Gastroesophageal sphincter (tissue), 4 donors: ENCODE measurements at places on chromosomes 1 and 21. TPM values are rescaled to one million over a fixed set of nuclear protein-coding genes. Genes with fewer than 3 reads are reported as not detected.

- peak; percentile 53 for ATAC-seq
Measured at GRCh38 chr1:17045634-17046333, 8.0 kb downstream of the SDHB start.

GRCh38 chr1:21361506-21361905 lies 71.2 kb upstream of the ECE1 start:
- no peak for ATAC-seq

DNA sequence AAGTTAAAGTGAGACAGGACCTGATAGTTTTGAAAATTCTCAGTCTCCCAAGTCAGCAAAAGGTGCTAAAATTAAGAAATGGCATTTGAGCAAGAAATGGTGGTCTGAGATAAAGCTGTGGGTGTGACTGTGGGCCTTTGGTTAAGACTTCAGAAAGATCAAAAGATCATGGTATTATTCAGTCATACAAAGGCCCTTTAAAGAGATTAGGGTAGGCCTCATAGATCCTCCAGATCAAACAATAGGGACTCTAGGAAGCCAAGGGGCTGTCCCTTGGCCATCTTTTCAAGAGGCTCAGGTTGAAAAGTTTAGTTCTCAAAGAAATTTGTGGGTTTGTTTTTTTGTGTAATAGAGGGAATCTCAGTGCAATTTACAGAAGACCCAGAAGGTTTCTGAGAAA lies 8.4 kb downstream of the HMGB4 start:
- ATAC-seq = no peak

GRCh38 chr21:18153063-18153462 lies 91.6 kb upstream of the CHODL start:
- ATAC-seq = no peak

DNA sequence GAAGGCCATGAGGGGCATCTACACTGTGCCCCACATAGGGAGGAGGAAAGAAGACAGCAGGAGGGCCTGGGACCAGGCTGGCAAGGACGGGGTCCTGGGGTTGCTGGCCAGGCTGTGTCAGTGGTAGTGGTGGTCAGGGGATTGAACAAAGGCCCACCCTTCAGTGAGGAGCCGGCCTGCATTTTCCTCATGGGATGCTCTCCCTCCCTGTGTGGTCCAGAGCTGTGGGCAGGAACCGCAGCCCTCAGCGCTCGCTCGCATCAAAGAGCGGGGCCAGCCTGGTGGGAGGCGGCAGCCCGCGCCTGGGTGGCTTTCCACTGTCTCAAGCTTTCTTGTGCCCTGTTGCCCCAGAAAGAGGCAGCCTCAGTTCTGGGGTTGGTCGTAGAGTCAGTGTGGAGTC lies 24.8 kb downstream of the LHX4 start:
- no peak for ATAC-seq

DNA sequence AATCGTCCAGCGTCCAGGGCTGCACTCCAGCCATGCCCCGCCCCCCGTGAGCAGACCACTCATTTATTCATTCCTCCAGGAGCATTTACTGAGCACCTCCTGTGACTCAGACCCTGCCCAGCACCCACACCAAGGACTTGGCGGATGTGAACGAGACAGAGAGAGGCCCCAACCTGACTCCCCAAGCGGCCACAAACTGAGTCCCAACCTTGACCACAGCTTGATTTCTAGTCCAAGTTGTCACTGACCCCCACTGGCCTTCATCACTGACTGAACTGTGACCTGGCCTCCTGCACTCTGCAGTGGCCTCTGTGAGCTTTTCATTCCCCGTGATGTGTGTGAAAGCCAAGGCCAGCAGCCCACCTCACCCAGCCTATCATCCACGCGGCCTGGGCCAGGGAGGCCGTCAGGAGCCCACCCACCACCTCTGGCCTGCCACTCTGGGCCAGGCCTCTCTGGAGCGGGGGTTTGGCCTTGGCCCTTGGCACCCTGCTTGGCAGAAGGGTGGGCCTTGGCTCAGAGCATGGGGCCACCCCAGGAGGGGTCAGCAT lies 19.3 kb upstream of the RUNX3 start:
- ATAC-seq = no peak

GRCh38 chr1:207821464-207822045 lies 69.7 kb downstream of the CD46 start:
- no peak for ATAC-seq

GRCh38 chr1:152050886-152051675 lies 14.3 kb upstream of the S100A11 start:
- ATAC-seq = no peak

- ATAC-seq = peak; percentile 18
Measured at GRCh38 chr21:36976882-36977651, 10.6 kb upstream of the HLCS start.

DNA sequence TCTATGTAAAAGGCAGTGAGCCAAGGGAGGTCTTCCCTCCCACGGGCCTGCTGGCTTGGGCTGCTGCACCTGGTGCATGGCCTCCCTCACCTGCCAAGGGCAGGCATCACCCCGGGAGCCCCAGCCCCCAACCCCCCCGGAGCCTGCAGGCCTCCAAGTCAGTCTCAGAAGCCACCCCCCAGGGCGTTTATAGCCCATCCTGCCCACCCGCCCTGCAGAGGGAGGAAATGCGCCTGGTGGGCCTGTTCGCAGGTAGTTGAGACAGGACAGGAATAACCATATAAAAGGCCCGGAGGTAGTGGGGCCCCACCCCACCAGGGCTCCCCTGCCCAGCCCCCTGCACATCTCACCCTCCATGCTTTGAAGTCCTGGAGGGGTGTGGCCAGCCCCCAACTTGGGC lies 18.2 kb upstream of the ARF1 start:
- no peak for ATAC-seq

DNA sequence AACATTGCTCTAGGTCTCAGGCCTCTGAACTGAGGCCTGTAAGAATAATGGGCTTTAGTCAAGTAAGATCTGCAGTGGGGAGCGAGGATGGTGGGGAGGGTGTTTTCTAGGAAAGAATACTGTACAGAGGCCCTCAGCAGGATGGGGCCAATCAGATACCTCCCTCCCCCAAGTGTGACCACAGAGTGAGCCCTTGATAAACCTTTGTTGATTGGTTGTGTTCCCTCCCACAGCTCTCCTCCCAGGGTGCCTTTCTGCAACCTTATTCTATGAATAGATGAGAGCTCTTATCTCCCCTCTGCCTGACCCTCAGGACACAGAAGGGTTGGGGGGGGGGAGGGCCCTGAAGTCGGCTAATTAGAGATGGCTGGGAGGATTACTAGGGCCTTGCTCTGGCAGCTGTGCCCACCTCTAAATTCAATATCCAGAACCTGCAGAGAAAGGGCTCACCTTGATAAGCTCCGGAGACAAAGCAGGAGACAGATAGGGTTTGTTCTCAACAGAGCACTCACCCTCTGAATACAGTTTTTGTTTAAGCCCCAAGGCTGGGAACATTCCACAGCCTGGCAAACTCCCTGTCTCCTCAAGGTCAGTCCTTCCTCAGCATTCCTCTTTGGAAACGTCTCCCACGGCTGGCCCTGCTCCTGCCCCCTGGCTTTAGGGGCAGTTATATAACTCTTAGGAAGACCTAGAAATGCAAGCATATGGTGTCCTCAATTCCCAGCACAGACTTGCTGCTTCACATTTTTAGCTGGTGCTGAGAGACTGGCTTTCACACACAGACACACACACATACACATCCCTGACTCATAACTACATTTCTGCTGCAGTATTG lies 42.9 kb downstream of the ATP1A1 start:
- no peak for ATAC-seq

- no peak for ATAC-seq
Measured at GRCh38 chr1:26828411-26828991, 2.0 kb downstream of the ZDHHC18 start.

GRCh38 chr1:1847061-1847850 lies 43.6 kb downstream of the GNB1 start:
- no peak for ATAC-seq

GRCh38 chr1:227546598-227547309 lies 16.6 kb upstream of the ZNF678 start:
- ATAC-seq = no peak

DNA sequence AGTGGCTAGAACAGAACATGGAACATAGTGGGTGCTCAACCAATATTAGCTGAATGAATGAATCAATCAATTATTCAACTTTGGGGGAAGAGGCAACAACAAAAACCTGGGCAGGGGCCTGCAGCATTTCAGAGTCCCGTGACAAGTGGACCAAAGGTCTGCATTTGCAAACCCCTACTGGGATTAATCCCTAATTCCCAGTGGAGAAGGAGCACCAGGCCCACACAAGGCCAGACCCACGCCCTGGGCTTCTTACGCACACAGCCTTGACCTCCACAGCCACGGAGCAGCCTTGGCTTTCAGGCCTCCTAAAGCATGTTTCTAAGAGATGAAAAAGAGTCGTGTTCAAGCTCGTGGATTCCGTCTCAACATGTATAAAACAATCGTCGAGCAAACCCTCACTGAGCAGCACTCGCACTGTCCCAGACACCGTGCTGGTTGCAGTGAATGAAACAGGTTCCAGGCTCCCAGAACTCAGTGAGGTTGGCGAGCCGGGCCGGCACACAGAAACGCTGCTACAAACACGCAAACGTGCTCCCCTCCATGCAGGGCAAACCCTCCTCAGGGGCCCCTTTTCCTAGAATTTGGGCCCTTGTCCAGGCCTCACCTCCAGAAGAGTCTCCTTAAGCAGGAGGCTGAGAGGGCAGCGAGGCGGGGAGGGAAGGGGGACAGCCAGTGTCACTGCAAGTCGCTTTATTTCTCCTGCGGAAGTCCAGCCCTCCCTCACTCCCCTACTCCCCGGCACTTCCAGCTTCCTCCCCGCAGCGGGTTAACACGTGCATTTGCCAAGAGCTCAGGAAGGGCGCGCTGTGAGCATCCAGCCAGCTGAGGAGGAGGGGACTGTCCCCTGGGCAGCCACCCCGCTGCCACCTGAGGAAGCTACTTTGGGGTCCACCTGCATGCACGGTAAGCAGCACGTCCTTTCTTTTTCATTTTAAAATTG lies 556.4 kb downstream of the KIF26B start:
- no peak for ATAC-seq

- ATAC-seq = peak; percentile 7
Measured at GRCh38 chr1:32179193-32179442, 357 bp upstream of the TXLNA start.

DNA sequence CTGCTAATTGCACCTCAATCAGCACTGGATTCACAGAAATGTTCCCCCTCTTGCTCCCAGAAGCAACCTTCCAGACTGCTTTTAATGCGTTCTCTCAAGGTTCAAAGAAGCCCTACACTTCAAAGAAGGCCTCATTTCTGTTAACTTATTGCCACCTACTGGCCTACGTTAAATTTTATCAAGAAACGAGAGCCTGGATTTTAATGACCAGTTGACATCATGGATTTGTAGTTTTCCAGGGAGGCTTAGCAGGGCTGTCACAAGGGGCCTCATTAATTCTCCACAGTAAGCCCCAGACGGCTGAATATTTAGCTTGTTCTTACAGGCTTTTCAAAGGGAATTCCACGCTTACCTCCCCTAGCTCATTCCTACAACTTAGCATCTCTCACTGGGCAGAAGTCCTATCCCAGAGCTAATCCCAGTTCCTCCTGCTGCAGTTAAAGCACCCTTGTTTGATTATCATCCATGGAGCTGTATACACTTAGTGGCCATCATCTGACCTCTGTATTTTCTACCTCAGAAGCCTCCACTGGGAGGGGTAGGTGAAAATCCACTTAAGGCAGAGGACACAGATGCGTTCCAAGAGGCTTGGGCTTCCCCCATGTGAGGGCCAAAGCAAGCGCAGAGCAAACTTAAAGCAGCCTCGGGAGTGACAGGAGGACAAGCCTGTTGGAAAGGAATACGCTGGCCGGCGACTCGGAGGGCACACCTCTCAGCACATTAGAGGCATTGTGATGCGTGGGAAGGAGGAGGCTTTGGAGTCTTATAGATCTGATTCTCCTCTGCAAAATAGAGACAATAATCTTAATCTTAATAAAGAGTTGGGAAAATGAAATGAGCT lies 32.2 kb upstream of the CYP4X1 start:
- ATAC-seq = no peak

DNA sequence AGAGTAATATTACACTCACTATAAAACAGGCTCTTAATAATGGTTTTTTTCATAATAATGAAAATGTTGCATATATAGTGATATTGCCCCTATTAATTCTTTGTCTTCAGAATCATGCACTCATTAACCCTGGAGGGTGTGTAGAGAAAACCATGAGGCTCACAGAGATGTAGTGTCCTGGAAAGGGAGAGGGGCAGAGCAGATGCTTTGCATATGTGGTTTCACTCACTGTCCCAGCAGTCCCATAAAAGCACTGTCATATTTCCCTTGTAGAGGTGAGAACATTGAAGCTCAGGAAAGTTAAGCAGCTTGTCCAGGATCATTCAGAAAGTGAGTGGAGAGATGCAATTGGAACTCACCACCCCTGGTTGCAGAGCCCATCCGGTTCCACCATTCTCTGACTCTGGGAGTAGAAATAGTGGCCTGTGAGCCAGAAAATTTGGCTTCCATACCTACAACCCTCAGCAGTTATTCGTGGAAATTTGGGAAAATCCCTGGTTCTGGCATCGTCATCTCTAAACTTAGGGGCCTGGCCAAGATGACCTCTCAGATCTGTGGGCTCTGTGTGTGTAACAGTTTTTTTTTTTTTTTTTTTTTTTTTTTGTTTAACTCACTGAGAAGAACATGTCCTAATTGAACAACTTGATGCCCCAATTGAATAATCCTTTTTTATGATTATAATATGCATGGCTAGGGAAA lies 86.4 kb downstream of the RGL1 start:
- ATAC-seq = no peak

- no peak for ATAC-seq
Measured at GRCh38 chr1:3788756-3789420, 7.4 kb downstream of the LRRC47 start.

GRCh38 chr21:15793109-15793508 lies 63.3 kb downstream of the USP25 start:
- no peak for ATAC-seq

DNA sequence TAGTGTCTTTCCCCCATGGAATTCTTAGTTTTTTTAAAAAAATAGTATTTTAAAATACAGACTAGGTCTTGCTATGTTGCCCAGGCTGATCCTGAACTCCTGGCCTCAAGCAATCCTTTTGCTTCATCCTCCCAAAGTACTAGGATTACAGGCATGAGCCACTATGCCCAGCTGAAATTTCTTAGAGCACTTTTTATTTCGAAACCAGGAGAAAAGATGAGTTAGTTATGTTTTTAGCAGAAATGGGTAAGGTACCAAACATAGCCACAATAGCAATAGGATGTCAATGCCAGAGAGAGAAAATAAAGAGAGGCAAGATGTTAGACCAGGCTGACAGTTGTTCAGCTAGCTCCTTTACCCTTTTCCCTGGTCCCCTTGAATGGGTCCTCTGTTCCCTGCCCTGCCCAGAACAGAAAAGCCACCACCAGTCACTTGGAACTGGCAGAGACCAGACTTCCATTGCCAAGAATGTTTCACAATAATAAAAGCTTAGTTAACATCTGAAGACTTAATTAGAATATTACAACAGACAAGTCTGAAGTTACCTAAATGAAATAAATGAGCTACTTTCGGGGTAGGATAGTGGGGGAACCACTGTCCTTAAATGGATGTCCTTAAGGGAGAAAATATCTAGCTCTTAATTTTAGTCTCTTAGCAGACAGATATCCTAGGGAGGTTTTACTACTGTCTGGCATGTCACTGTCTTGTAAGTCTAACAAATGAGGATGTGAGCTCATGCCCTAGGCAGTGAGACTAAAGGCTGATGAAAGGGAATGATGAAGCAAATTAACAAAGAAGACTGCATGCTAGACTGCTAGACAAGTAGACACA lies 54.3 kb downstream of the ABL2 start:
- ATAC-seq = peak; percentile 83

The CELA3A gene
- not detected for total RNA-seq

The ZFP69B gene
- not detected for total RNA-seq

The TTC24 gene
- total RNA-seq = not detected

The PIK3R3 gene
- 24.0 TPM for total RNA-seq

The DNAJC6 gene
- total RNA-seq = 2.0 TPM

The USH2A gene
- not detected for total RNA-seq

The RASAL2 gene
- 17.0 TPM for total RNA-seq

The TNFSF18 gene
- not detected for total RNA-seq

The REN gene
- not detected for total RNA-seq
